Activated CD4-positive, alpha-beta T cell treated with anti-CD3 and anti-CD28 coated beads, Interleukin-2, Interleukin-4, amounts not matched to agents 100 ng/mL and 50 ng/mL, durations not matched to agents 16 hours and 8 hours (primary cell): ENCODE measurements at places on chromosomes 3 and 15.

DNA sequence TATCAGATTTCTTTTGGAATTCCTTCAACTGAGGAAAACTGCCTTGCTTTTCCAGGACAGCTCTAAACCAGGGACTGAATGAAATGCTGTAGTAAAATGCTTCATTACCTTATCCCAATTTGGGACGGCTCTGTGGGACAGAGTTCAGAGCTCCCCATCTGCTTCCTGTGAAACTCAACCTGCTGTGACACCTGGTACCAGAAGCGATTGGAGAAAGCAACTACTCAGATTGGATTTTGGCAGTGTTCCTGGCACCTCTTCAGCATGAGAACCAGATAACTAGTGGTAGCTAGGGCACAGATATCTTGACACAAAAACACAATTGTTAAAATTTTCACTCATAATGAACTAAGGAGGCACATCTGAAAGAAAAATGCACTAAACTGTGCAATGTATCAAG lies 539.1 kb downstream of the SI start:
- no peak for DNase-seq

DNA sequence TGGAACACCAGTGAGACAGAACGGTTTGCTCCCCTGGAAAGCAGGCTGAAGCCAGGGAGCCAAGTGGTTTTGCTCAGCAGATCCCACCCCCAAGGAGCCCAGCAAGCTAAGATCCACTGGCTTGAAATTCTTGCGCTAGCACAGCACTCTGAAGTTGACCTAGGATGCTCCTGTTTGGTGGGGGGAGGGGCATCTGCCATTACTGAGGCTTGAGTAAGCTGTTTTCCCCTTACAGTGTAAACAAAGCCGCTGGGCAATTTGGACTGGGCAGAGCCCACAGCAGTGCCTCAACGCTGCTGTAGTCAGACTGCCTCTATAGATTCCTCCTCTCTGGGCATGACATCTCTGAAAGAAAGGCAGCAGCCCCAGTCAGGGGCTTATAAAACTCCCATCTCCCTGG lies 241.4 kb downstream of the GABRB3 start:
- no peak for DNase-seq

DNA sequence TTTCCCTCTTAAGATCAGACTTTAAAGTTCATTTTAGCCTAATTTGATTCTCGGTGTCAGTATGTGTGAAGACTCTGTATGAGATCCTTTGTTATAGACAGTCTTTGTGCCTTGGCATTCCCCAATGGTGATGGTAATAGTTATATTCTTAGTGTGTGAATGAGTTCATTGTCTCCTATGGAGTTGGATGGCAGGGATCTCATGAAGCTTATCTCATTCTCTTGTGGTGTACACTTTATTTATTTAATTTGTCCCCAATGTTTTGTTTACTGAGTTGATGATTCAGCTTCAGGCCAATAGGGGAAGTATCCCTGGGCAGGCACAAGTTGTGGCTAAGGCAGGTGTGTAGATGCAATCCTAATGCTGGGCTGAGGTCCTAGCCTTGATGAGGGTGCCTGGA lies 222.0 kb upstream of the DPPA4 start:
- no peak for DNase-seq

- no peak for DNase-seq
Measured at GRCh38 chr3:63685340-63685739, 32.9 kb downstream of the SNTN start.

DNA sequence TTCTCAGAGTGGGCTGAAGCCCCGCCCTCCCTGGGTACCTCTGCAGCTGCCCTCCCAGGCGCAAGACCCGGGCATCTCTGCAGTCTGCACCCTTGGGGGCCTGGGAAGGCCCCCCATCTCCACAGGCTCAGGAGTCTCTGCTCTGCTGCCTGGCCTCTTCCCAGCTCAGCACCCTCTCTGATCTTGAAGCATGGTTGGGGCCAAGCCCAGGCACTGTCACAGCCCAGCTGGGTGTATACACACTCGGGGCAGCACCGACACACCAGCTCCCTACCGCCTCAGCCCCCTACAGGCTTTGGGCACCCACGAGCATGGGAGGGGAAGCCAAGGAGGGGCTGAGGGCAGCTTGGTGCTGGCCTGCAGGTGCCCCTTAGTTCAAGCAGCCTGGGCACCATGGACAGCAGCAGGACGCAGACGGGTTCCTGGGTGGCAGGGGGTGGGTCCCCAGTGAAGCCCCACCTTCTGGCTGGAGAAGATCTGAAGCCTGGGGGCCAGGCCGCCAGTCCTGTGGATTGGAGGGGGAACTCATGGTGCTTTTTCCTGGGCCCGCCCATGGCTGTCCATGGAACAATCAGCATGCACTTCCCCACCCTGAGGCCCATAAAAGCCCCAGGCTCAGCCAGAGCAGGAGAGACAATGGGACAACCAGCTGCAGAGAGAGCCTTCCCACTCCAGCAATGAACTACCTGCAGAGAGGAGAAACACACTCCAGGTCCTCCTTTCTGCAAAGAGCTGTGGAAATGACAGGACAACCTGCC lies 170.6 kb downstream of the TJP1 start:
- no peak for DNase-seq

GRCh38 chr15:43493703-43494472 lies 932 bp upstream of the TP53BP1 start:
- DNase-seq, result no peak

- DNase-seq, result no peak
Measured at GRCh38 chr3:113167825-113168801, 43.2 kb upstream of the BOC start.

DNA sequence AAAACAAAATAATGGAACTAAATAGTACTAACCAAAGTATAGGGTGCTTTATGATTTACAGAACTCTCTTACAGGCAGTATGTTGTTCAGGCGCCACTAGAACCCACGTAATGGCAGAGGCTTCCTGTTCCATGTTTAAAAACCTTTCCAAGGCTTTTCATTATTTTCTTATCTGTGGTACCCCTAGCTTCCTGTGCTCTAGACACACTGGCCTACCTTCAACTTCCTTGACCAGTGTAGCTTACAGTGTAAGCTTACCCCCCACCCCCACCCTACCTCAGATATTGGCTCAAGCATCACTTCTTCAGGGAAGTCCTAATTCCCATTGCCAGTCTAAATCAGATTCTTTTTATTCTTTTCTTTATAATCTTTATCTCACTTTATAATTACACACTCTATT lies 2.9 kb downstream of the NR2C2 start:
- no peak for DNase-seq

DNA sequence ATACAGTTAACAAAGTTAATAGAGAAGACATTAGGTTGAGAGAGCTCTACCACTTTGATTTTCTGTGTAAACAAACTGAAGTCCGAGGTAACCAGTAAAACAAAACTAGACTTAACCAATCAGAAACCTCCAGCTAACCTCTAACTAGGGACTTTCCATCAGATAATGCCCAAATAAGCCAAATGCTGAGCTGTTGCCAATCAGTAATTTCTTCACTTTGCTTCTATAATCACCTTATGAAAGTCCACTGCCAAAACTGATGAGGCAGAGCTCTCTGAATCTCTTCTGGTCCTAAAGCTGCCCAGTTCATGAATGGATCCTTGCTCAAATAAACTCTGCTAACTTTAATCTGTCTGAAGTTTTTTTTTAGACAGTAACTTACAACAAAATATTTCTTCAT lies 448.0 kb upstream of the NECTIN3 start:
- no peak for DNase-seq

DNA sequence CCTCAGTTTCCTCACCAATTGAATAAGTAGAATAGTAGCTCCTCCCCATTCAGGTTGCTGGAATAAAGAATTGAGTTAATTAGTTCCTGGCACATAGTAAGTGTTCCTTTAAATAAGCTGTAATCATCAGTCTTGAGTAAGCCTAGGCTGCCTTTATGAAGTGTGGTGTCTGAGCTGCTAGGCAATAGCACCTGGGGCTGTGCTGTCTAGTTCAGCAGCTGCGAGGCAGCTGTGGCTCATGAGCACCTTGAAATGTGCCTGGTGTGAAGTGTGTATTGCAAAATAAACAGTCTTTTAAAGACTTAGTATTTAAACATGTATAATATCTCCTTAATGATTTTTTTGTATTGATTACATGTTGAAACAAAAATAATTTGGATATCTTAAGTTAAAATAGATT lies 77.6 kb downstream of the TOP2B start:
- no peak for DNase-seq

GRCh38 chr15:70309716-70310115 lies 212.0 kb upstream of the TLE3 start:
- DNase-seq, result no peak

- no peak for DNase-seq
Measured at GRCh38 chr3:129888771-129889170, 4.7 kb downstream of the TMCC1 start.
